ENCODE measurements at places on chromosomes 12 and 14. TPM values are rescaled to one million over a fixed set of nuclear protein-coding genes. Genes with fewer than 3 reads are reported as not detected.

Gene KRT2
- not detected for total RNA-seq

Gene PMCH
- total RNA-seq = not detected

Gene LALBA
- total RNA-seq = not detected

Gene ANG
- total RNA-seq = 5.3 TPM

Gene NUAK1
- total RNA-seq = 9.8 TPM

Gene TAC3
- total RNA-seq = not detected

Gene FSCB
- total RNA-seq = 0.12 TPM

Gene LTBP2
- total RNA-seq = 134 TPM

Gene OR10G3
- not detected for total RNA-seq

Gene LMNTD1
- total RNA-seq = 1.9 TPM

Gene AMN
- 0.22 TPM for total RNA-seq

Gene TBC1D30
- 0.87 TPM for total RNA-seq

Gene MYO1H
- not detected for total RNA-seq

Gene LPAR5
- 0.12 TPM for total RNA-seq

Gene CFAP73
- not detected for total RNA-seq

Gene ADAMTS20
- not detected for total RNA-seq

Gene ASB2
- total RNA-seq = 1.2 TPM

Gene MYF5
- total RNA-seq = not detected

Gene SYCP3
- total RNA-seq = 0.11 TPM

Gene AKAP6
- total RNA-seq = 10.6 TPM

Gene OR6C65
- total RNA-seq = not detected

Gene TMCC3
- 11.8 TPM for total RNA-seq

Gene CHGA
- not detected for total RNA-seq

Gene VASH1
- total RNA-seq = 6.4 TPM

Gene GAPDH
- total RNA-seq = 7,219 TPM

Gene STYK1
- 0.66 TPM for total RNA-seq

Gene RD3L
- not detected for total RNA-seq

Gene PNP
- total RNA-seq = 39.4 TPM

Gene PTPRQ
- total RNA-seq = 0.50 TPM

Gene TAS2R10
- 0.50 TPM for total RNA-seq

Gene ESRRB
- not detected for total RNA-seq

Gene DHH
- 0.12 TPM for total RNA-seq

Gene CLECL1
- total RNA-seq = not detected

Gene RTN1
- total RNA-seq = 0.12 TPM

Gene CLEC2A
- not detected for total RNA-seq

Gene RASSF8
- total RNA-seq = 118 TPM

Gene TSHR
- total RNA-seq = not detected

Gene EML1
- total RNA-seq = 60.3 TPM

Gene SERPINA9
- not detected for total RNA-seq

Gene TMTC1
- 27.9 TPM for total RNA-seq

Gene CNTN1
- total RNA-seq = 16.2 TPM

Gene PTHLH
- total RNA-seq = 0.33 TPM

All from uterine smooth muscle cell (primary cell).